ENCODE measurements at places on chromosomes 4 and X. TPM values are rescaled to one million over a fixed set of nuclear protein-coding genes. Genes with fewer than 3 reads are reported as not detected.

- DNase-seq = no peak
- no peaks in the 10 kb centered on the region for H3K4me1 ChIP-seq
- no peak overlapping the region for H3K27ac ChIP-seq
These were observed 54.7 kb downstream of the SLITRK4 start for GRCh38 chrX:143581240-143581639.

Gene HS6ST2
- not detected for total RNA-seq

GRCh38 chrX:45689971-45690370 is 489.3 kb upstream of the DIPK2B start:
- no peak for DNase-seq
- H3K4me3 ChIP-seq = no peak overlapping the region

Gene FAM9C
- not detected for total RNA-seq

GRCh38 chr4:40656201-40656863 is 26.7 kb upstream of the RBM47 start:
- H3K27me3 ChIP-seq = no peaks in the 10 kb centered on the region

GRCh38 chr4:107592519-107592918 is 127.5 kb downstream of the PAPSS1 start:
- no peaks in the 10 kb centered on the region for H3K4me1 ChIP-seq
- H3K27me3 ChIP-seq = no peaks in the 10 kb centered on the region
- DNase-seq = no peak
- H3K4me3 ChIP-seq = no peak overlapping the region
- no peak overlapping the region for H3K27ac ChIP-seq
- H3K36me3 ChIP-seq = no peaks in the 10 kb centered on the region

DNA sequence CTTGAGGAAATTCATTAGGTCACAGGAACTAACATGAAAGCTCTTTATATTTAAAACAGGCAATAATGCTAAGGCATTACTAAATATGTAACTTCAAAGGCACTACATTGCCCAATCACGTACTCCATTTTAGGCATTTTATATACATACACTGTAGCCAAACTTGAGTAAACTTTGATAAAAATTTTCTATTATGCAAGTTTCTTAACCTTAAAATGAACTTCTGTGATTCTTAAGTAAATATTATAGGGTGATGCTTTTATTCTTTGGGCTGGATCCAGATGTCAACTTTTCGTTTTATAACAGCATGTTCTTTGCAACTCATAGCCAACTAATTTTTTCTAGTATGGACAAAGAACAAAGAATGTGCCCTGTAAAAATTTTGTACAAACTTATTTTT is 28.3 kb upstream of the MAP9 start:
- H3K36me3 ChIP-seq = no peaks in the 10 kb centered on the region
- H3K4me1 ChIP-seq = no peaks in the 10 kb centered on the region
- DNase-seq = no peak
- no peaks in the 10 kb centered on the region for H3K27me3 ChIP-seq

- no peaks in the 10 kb centered on the region for H3K27me3 ChIP-seq
- H3K27ac ChIP-seq = no peak overlapping the region
- peaks cover 17% of the 10 kb centered on the region for H3K4me1 ChIP-seq
- no peak overlapping the region for H3K4me3 ChIP-seq
- no peak for DNase-seq
These were observed 112.9 kb downstream of the AMMECR1 start for GRCh38 chrX:110204986-110205385.

DNA sequence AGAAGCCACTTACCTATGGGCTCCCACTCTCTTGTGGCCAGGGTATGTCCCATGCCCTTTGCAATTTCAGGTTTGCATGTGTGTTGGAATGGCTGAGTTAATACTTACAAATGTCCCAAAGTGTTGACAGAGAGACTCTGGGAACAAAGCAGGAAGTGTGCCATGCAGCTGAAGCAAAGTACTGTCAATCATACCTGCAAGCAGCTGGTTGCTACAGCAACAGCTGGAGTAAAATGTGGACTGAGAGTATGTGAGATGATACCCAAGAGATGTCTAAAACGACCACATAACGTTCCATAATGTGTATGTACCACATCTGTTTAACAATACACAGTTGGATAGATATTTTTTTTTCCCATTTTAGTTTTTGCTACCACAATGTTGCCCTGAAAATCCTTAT is 82.8 kb upstream of the CAMK2D start:
- H3K27me3 ChIP-seq = no peaks in the 10 kb centered on the region
- no peak overlapping the region for H3K27ac ChIP-seq
- H3K36me3 ChIP-seq = no peaks in the 10 kb centered on the region
- no peaks in the 10 kb centered on the region for H3K4me1 ChIP-seq
- H3K4me3 ChIP-seq = no peak overlapping the region

DNA sequence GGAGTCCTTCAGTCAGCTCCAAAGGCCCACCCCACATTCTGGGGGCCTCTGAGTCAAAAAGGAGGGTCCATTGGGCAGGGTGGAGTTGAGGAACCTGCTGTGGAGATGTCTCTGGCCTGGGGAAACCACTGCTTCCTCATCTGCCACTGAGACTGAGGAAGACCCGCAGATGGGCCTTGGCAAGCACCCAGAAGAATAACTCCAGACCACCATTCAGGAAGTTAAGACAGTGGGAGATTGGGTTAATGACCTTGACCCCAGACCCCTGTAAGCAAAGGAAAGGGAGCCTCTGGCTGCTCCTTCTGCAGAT is 8.1 kb upstream of the HSD17B10 start:
- no peaks in the 10 kb centered on the region for H3K27me3 ChIP-seq
- H3K36me3 ChIP-seq = no peaks in the 10 kb centered on the region
- no peak overlapping the region for H3K27ac ChIP-seq
- H3K4me3 ChIP-seq = no peak overlapping the region
- no peak for DNase-seq
- peaks cover 10% of the 10 kb centered on the region for H3K4me1 ChIP-seq

GRCh38 chr4:85966373-85966772 is 393.5 kb downstream of the MAPK10 start:
- peaks cover 13% of the 10 kb centered on the region for H3K4me1 ChIP-seq
- H3K27me3 ChIP-seq = no peaks in the 10 kb centered on the region
- DNase-seq = no peak
- H3K36me3 ChIP-seq = no peaks in the 10 kb centered on the region
- no peak overlapping the region for H3K4me3 ChIP-seq

Gene ZNF630
- total RNA-seq = 0.58 TPM

Gene CISD2
- 88.6 TPM for total RNA-seq

GRCh38 chrX:40273356-40274050 is 175.7 kb upstream of the BCOR start:
- DNase-seq = no peak
- no peak overlapping the region for H3K4me3 ChIP-seq
- H3K27ac ChIP-seq = no peak overlapping the region
- H3K4me1 ChIP-seq = peaks cover 30% of the 10 kb centered on the region

- no peak overlapping the region for H3K4me3 ChIP-seq
- peaks cover 38% of the 10 kb centered on the region for H3K4me1 ChIP-seq
- no peaks in the 10 kb centered on the region for H3K27me3 ChIP-seq
- H3K36me3 ChIP-seq = peaks cover 25% of the 10 kb centered on the region
- DNase-seq = peak; percentile 80
- H3K27ac ChIP-seq = peak overlapping the region; percentile 61
These were observed 23.8 kb downstream of the NUDT6 start for GRCh38 chr4:122898370-122899150.

DNA sequence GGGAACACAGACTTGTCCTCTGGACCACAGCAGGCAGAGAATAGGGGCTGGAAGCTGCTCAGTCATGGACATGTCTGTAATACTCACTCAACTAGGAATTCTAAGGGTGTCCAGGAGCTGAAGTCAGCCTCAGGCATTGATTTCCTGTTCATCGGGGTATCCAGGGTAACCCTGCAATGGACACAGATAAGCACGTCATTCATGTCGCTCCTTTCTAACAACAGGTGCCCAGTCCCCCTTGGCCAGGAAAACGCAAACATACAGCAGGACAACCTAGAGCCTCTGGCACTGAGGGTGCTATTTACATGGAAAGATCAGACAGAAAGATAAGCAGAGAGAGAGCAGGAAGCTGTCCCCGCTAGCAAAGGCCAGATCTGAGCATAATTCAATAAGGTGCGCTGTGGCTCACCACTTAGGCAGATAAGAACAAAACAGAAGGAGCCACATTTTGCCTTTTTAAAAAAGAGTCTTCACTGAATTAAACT is 21.3 kb downstream of the QDPR start:
- H3K27ac ChIP-seq = no peak overlapping the region
- no peaks in the 10 kb centered on the region for H3K27me3 ChIP-seq
- H3K4me3 ChIP-seq = no peak overlapping the region
- no peak for DNase-seq
- 0 out of 2 replicates have a peak, but pooled peaks cover 4% of the 10 kb centered on the region for H3K4me1 ChIP-seq

Gene DUX4
- not detected for total RNA-seq

- H3K27ac ChIP-seq = no peak overlapping the region
- H3K4me3 ChIP-seq = no peak overlapping the region
- H3K36me3 ChIP-seq = no peaks in the 10 kb centered on the region
- no peaks in the 10 kb centered on the region for H3K27me3 ChIP-seq
These were observed 124.2 kb downstream of the GUCY2F start for GRCh38 chrX:109357706-109358105.

DNA sequence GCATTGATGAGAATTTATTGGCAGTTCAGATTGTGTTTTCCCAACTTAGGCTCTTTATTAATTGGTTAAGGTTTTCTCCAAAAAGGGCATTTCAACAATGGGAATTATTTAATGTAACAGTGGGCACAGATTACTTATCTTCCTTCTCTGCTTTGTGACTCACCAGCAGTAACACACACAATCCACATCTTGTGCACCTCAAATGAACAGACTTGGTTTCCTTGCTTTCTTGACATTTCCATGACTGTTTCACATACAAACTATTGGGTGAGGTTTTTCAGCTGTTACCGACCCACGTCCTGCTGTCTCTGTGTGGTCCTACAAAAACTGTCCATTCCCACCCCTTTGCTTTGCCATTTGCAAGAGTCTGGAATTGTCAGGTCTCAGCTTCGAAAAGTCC is 38.1 kb downstream of the CCNI start:
- H3K4me1 ChIP-seq = peaks cover 72% of the 10 kb centered on the region
- peak overlapping the region; percentile 78 for H3K27ac ChIP-seq
- H3K36me3 ChIP-seq = peaks cover 76% of the 10 kb centered on the region
- no peaks in the 10 kb centered on the region for H3K27me3 ChIP-seq
- H3K4me3 ChIP-seq = no peak overlapping the region

DNA sequence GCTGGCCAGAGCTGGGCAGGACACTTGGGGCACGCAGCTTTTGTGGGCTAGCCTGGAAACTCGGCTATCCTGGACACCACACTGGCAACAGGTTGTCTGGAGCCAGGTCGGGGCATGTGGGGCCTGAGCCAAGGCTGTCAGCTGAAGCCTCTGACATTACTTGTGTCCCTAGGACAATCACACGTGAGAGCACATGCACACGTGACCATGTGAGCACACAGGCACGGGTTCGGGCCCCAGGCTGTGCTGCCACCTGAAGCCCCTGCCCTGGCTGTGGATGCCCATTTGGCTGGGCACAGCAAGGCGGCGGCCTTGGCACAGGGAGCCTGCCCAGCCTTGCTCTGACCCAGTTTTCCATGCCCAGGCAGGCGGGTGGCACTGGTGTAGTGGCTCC is 8.7 kb upstream of the FGFR3 start:
- no peak for DNase-seq
- H3K36me3 ChIP-seq = no peaks in the 10 kb centered on the region
- H3K4me1 ChIP-seq = no peaks in the 10 kb centered on the region
- no peaks in the 10 kb centered on the region for H3K27me3 ChIP-seq
- H3K4me3 ChIP-seq = no peak overlapping the region

Gene DKK2
- total RNA-seq = 15.7 TPM

- no peaks in the 10 kb centered on the region for H3K36me3 ChIP-seq
- no peak overlapping the region for H3K4me3 ChIP-seq
- H3K27ac ChIP-seq = no peak overlapping the region
- H3K4me1 ChIP-seq = no peaks in the 10 kb centered on the region
These were observed 121.8 kb upstream of the C1GALT1C1 start for GRCh38 chrX:120751683-120752082.

DNA sequence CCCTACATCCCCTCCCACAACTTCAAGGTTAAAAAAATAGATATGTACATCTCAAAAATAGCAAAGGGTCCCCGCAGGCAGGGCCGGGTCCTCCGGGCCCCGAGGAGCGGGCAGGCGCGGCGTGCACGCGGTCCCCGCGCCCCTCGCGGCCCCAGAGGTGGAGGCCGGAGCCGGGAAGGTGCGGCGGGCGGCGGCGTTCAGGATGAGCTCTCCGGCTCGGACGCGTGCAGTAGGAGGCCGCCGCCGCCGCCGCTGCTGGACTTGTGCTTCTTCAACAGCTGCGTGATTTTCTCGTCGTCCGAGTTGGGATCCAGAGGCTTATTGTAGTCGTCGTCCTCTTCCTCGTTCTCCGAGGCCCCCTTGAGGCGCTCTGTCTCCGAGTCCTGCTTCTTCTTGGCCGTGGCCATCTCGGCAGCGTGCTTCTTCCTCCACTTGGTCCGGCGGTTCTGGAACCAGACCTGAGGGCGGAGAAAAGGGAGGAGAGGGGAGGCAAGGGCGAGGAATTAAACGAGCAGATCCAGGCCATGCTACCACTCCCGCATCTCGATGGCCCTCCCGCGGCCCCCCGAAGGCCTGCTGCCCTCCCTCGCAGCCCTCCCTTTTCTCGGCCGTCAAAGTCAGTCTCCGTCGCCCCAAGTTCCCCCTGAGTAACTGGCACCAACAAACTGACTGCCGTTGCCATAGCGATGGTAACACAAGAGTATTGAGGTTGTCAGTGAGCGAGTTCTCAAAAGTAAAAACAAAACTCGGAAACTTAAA is 5.8 kb downstream of the NKX6-1 start:
- DNase-seq = no peak
- no peak overlapping the region for H3K4me3 ChIP-seq
- peaks cover 11% of the 10 kb centered on the region for H3K4me1 ChIP-seq
- H3K27me3 ChIP-seq = no peaks in the 10 kb centered on the region

Gene CCDC120
- total RNA-seq = 0.58 TPM

DNA sequence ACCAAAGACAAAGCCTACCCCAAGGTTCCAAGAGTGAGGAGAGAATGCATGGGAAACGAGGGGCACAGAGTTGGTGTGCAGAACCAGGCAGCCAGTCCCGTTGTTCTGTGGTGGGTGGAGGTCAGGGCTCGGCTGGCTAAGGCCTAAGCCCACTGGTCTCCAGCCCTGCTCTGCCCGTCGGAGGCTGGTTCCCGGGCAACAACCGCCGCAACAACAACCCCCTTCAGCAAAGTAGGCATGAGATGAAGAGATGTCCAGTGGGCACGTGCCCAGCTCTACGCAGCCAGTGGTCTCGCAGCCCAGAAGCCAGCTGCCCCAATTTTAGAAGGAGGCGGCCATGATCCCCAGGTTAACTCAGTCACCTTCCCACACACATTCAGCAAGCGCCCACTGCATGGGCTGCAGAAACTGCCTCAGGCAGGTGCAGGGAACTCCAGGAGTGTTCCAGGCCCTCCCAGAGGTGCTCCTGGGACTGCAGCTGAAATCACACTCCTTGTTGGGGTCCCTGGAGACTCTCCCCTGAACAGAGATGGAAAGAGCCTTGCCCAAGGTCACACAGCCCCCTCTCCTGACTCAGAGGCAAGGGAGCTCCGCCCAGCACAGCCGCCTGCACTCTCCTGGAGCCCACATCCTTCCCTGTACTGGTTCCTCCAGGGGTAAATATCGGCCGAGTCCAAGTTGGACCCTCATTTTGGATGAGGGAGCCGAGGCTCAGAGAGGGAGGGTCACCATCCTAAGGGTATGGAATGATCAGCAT is 25.4 kb upstream of the HTRA3 start:
- no peak for DNase-seq
- no peak overlapping the region for H3K27ac ChIP-seq
- no peak overlapping the region for H3K4me3 ChIP-seq
- H3K36me3 ChIP-seq = no peaks in the 10 kb centered on the region
- H3K4me1 ChIP-seq = peaks cover 4% of the 10 kb centered on the region

Gene PABPC4L
- not detected for total RNA-seq

Gene TCP11X2
- not detected for total RNA-seq

Gene UGT2B7
- not detected for total RNA-seq

Measured in SJSA1 (cell line).